ENCODE measurements at places on chromosomes 7 and 10.

- DNase-seq = no peak
Observed at GRCh38 chr7:1428941-1429501, 30.2 kb downstream of the MICALL2 start.

GRCh38 chr7:99624484-99624883, 7.7 kb downstream of the ZSCAN25 start:
- no peak for DNase-seq

- DNase-seq = no peak
Observed at GRCh38 chr10:123521556-123521955, 144.6 kb upstream of the GPR26 start.

GRCh38 chr7:90312745-90313144, 8.4 kb downstream of the FAM237B start:
- DNase-seq = peak; percentile 16

- no peak for DNase-seq
Observed at GRCh38 chr10:110646417-110647135, 2.4 kb downstream of the RBM20 start.

GRCh38 chr10:13859979-13860654, 273.4 kb downstream of the PRPF18 start:
- no peak for DNase-seq

DNA sequence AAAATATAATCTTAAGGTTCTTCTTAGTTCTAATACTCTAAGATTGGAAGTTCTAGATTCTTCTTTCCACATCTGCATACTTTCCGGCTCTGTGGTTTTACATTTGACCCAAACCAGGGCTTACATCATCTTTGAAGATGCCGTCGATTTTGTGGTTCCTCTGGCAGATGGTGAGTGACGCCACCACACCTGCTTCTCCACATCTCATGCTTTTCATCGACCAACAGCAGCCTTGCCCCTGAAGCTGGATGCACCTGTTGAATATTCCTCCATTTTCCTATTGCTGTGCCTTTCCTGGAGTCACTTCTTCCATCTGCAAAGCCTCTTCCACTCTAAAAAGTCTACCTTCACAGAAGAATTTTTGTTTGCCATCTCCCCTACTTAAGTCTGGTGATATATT, 121.3 kb downstream of the PRKCQ start:
- DNase-seq = no peak

- no peak for DNase-seq
Observed at GRCh38 chr7:107063245-107064120, 19.0 kb downstream of the PRKAR2B start.

DNA sequence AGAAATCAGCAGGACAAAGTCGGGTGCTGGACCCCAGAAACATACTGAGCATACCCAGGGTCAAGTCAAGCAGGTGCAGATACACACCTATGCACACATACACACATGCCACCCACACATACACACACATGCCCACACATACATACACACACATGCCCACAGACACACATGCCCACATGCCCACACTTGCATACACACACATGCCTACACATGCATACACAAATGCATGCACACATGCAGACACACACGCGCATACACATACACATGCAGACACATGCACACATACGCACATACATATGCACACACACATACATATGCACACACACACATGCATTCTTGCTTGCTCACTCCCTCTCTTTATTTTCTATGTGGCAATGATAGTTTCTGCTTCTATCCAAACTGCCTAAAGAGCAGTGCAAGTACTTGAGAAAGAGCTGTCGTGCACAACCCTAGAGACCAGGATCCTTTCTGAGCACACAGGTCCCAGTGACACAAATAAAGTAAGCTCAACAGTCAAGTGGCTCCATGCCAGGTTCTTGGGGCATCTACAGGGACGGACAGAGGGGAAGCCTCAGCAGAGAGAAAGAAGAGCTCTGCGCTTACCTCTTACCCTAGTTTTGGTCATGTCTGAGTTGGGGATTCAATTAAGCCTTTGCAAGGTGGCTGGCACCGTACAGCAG, 83.7 kb downstream of the EBF3 start:
- DNase-seq = peak; percentile 9

DNA sequence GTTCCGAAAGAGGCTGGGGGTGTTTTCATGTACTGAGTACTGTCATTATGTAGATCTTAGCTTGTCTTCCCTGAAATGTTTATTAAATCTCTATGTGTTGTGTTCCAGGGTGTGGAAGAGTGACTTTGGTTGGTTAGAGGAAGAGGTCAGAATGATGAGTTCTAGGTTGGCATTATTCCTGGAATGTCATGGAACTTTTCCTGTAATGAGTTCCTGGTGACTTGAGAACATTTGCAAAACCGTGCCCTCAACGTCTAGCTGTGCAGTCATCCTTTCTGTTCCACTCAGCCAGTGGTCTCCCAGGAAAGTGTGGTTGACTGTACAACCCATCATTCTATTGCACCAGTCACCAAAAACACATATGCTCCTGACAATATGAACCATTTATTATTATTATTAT, 129.6 kb downstream of the BICC1 start:
- no peak for DNase-seq

- DNase-seq = no peak
Observed at GRCh38 chr10:78520737-78521430, 487.2 kb downstream of the RPS24 start.

- DNase-seq = no peak
Observed at GRCh38 chr10:13872411-13872810, 285.6 kb downstream of the PRPF18 start.

DNA sequence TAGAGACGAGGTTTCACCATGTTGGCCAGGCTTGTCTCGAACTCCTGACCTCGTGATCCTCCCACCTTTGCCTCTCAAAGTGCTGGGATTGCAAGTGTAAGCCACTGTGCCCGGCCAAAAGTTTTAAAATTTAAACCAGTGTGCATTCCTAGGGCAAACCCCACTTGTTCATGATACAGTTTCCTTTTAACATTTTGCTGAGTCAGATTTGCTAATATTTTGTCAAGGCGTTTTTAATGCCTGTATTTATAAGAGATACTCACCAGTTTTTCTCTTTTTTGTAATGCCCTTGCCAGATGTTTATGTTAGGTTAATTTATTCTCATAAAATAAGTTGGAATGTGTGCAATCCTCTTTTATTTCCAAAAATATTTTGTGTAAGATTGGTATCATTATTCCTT, 927.4 kb downstream of the DNAJB9 start:
- no peak for DNase-seq

DNA sequence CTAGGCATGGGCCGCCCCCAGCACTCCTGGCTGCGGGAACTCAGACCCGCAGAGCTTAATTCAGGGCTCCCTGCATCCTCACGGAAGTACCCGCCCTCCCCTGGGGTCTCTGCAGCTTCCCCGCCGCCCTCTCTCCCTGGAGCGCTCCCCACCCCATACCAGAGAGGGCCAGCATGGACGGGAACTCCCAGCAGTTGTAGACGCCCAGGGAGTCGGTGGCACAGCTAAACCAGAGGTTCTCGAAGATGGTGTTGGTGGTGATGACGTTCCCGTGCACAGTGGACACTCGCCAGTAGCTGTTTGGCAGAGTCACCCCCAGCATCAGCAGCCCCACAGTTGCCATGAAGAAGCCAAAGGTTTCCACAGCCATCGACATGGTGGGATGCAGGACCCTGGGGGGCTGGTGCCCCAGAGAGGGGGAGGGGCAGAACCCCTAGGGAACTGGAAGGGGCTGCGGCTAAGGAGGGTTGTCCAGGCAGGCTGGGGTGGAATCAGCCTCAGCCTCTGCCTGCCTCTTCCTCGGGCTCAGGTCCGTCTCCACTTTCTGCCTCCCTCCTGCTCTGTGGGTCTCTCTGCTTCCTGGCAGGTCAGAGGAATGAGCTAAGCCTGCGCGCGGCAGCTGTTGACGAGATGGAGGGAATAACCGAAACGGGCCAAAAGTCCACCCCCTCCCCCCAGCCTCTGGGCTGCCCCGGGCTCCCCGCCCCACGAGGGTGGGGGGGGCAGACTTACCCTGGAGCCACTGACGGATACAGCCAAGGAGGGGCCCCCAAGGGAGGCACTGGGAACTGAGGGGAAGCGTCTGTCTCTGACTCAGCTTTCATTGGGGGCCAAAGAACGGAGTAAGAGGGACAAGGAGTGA, at the start of gene CLDN15:
CLDN15 (minus strand) TSS at position 597 of the 862 bp plus-strand sequence; CDS start at position 376, 221 bp downstream.
- no peak for DNase-seq

- peak; percentile 62 for DNase-seq
Observed at GRCh38 chr7:101602484-101603241, 26.4 kb downstream of the MYL10 start.

DNA sequence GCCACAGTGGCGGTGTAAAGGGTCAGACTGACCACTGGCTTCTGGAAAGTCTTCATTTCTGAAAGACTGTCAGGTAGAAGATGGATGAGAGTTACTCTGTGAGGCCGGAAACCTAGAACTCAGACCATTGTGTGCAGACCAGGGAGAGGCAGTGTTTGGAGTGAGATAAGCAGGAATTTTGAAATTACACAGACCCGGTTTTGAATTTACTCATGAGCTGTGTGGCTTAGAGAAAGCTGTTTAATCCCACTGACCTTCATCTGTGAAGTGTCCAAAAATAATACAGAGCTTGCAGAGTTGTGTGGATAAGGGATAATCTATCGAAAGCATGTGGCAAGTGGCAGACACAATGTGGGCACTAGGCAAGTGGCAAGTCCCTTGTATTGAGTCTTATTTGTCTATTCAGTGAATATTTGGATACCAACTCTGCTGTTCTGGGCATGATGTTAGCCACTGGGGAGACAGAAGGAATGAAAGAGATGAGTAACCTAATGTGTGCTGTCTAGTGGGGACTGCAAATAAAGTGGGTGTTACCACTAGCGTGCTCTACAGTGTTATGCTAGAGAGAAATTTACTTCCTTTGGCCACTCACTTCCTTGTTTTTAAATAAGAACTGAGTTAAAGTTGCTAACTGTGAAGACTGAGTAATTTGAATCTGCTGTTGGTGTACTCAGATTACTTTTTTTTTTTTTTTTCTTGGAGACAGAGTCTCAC, 69.4 kb downstream of the KIAA1217 start:
- no peak for DNase-seq

- no peak for DNase-seq
Observed at GRCh38 chr10:69849825-69850224, 48.1 kb downstream of the COL13A1 start.

GRCh38 chr10:130179640-130180039, 43.4 kb downstream of the GLRX3 start:
- peak; percentile 76 for DNase-seq

DNA sequence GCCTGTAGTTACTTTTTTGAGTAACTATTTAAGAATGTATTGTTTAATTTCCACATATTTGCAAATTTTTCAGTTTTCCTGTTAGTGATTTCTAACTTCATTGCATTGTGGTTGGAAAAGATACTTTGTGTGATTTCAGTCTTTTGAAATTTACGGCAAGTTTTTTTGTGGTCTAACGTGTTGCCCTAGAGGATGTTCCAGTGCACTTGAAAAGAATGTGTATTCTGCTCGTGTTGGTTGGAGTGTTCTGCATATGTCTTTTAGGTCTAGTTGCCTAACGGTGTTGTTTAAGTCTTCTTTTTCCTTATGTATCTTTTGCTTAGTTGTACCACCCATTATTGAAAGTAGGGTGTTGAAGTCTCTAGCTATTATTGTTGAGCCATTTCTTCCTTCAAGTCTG, 59.7 kb downstream of the LCOR start:
- DNase-seq = no peak

DNA sequence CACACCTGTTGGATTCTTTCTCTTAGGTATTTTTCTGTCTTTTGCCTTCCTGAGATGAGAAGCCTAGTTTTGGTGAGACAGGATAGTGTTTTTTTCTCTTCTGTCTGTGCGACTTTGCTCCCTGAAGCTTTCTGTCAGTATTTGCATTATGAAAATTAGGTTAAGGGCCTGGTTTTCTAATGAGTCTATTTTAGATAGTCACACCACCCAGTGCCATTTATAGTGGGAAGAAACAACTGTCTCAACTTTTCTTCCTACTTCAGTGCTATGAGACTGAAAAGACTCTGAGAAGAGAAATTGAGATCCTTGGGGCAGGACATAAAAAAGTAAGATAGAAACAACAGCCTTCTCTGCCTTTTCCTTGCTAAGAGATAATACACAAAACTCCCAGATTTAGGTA, 53.6 kb downstream of the MINPP1 start:
- DNase-seq = peak; percentile 2

DNA sequence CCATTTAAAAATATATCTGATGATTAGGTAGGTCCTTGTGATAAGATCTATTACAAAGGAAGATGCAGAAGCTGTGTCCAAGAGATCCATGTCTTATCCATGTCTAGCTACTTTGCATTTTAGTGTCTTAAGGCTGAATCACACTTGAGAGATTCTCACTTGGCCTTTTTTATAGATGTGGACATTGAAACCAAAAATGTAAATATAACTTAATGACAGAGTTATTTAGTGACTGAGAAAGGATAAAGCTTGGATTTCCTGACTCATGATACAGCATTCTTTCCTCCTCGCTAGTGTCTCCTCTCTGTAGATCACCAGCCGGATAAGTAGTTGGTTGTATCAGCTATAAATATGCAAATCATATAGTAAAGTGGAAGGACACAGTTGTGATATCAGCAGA, 23.3 kb downstream of the INHBA start:
- DNase-seq = no peak

DNA sequence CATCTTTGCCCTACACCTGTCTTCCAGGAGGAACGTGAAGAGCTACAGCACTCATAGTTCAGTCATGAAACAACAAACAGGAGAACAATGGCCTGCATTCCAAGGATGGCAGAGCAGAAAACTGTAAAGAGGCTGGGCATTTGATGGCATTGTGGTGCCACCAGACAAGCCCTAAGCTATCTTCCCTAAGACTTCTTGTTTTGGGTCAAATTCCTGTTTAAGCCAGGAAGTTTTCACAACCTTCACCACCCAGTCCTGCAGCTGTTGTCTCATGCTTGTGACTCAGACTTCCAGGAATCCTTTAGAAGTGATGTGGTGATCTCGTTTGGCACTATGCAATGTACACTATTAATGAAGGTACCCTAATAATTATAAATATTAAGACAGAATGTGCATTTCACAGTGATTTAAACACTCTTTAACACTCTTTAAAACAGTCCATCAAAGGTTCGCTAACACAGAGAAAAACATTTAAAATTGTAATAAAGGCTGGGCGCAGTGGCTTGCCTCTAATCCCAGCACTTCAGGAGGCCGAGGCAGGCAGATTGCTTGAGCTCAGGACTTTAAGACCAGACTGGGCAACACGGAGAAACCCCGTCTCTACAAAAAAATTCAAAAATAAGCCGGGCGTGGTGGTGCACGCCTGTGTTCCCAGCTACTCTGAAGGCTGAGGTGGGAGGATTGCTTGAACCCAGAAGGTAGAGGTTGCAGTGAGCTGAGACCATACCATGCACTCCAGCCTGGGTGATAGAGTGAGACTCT, 2.7 kb upstream of the HERPUD2 start:
- no peak for DNase-seq

DNA sequence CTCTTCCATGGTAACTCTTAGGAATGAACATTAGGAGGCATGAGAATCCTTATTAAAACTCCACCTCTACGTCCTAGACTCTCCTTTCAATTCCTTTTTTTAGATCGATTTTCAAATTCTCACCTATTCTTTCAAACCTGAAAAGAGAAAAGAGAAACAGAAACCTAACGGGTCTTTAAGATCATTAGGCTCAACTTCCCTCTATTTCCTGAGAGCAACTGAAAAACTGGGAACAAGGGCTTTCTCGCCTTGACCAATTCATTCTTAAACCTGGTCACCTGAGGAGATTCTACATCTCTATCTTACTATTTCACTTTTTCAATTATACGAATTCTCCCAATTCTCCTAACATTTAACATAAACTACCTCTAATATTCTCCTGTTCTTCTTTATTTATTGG, 2.8 kb downstream of the TFEC start:
- no peak for DNase-seq

GRCh38 chr7:2117646-2118045, 115.1 kb downstream of the MAD1L1 start:
- no peak for DNase-seq
